ENCODE measurements at places on chromosomes 3 and 15. TPM values are rescaled to one million over a fixed set of nuclear protein-coding genes. Genes with fewer than 3 reads are reported as not detected.

Gene OSTN
- not detected for total RNA-seq

Gene C3orf85
- total RNA-seq, result not detected

Gene SPTBN5
- 1.0 TPM for total RNA-seq

Gene ASB14
- not detected for total RNA-seq

Gene LAMB2
- 689 TPM for total RNA-seq

Gene C15orf61
- total RNA-seq, result 1.7 TPM

Gene NAALADL2
- total RNA-seq, result 0.52 TPM

Gene RRP9
- total RNA-seq, result 10.0 TPM

Gene CCR9
- not detected for total RNA-seq

Gene LEKR1
- total RNA-seq, result 0.76 TPM

Gene C2CD4A
- 2.3 TPM for total RNA-seq

Gene COL7A1
- total RNA-seq, result 0.09 TPM

Gene PLA2G4E
- total RNA-seq, result not detected

Gene PRKCD
- 1.7 TPM for total RNA-seq

Gene TUSC7
- total RNA-seq, result not detected

Gene DAPK2
- 4.7 TPM for total RNA-seq

Gene ALPK3
- total RNA-seq, result 29.4 TPM

Gene IDH2
- 60.7 TPM for total RNA-seq

Gene CHST13
- total RNA-seq, result not detected

Gene C3orf80
- 0.09 TPM for total RNA-seq

Gene SYNPR
- not detected for total RNA-seq

Gene ROBO2
- not detected for total RNA-seq

Gene CLN6
- 9.9 TPM for total RNA-seq

Gene DOCK3
- total RNA-seq, result under 0.01 TPM

Gene GOLGA6C
- total RNA-seq, result not detected

Gene PAK2
- total RNA-seq, result 82.7 TPM

Gene GOLGA8J
- not detected for total RNA-seq

Gene RAB5A
- total RNA-seq, result 76.1 TPM

Gene PDE8A
- 91.9 TPM for total RNA-seq

Gene STARD5
- total RNA-seq, result 2.1 TPM

Measured in dermis lymphatic vessel endothelial cell (primary cell).